Bone marrow (tissue), 2 donors: ENCODE measurements at places on chromosomes 11 and 22.
A peak's percentile ranks its signal among the peaks of the same experiment; 100 is the strongest.

DNA sequence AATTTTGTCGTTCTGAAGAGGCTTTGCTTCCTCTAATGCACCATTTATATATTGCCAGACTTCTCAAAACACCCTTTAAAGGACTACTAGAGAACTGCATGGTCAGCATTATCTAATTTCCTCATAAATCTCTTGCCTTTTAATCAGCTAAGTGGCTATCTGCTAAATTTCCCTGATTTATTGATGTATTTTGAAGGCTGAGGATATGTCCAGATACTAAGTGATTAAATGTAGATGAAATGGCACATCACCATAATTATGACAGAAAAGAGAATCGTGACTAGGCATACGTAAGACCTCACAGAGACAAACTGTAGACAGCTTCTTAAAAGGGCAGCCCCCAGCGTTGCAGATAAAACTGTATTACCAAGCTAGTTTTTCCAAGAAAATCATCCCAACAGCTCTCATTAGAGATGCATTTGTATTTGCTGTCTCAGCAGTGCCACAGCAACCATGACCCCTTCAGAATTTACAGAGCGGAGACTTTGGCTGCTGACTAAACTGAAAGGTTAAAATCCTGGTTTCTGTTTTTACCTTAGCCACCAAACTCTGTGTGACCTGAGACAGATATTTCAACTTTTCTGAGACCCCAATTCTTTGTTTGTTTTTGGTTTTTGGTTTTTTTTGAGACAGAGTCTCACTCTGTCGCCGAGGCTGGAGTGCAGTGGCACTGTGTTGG lies 67.1 kb upstream of the SLN start:
- no peak for DNase-seq

DNA sequence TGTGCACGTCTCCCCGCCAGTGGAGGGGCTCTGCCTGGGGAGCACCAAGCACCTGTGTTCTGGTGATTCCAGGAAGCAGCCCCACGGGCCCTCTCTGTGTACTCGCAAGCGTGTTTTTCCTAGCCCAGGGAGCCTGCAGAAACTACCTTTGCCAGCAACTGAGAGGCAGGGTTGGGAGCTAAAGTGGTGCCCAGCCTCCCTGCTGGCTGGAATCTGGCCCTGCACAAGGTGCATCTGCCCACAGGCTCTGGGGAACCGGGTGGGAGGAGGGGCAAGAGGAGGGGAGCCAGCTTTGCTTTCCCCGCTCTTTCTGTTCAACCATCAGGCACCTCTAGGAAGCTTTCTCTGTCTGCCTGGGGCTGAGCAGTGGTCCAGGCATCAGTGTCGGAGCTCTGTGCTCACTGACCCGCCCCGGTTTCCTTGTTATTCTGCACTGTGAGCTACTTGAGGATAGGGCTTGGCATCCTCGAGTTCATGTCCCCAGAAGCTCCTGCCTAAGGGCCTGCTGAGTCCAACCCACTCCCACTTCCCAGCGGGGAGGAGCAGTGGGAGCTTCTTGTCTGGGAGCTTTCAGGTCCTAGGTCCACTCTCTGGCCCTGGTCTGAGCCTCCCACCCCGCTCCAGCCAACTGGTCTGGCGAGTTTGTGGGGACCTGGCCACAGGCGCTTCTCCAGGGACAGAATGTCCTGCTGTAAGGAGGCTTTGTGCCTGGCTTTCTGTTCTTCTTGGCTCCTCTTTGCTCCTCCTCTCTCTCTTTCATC lies 14.9 kb downstream of the DAGLA start:
- no peak for DNase-seq

GRCh38 chr11:121321614-121322243 lies 29.2 kb downstream of the SC5D start:
- peak; percentile 62 for DNase-seq

DNA sequence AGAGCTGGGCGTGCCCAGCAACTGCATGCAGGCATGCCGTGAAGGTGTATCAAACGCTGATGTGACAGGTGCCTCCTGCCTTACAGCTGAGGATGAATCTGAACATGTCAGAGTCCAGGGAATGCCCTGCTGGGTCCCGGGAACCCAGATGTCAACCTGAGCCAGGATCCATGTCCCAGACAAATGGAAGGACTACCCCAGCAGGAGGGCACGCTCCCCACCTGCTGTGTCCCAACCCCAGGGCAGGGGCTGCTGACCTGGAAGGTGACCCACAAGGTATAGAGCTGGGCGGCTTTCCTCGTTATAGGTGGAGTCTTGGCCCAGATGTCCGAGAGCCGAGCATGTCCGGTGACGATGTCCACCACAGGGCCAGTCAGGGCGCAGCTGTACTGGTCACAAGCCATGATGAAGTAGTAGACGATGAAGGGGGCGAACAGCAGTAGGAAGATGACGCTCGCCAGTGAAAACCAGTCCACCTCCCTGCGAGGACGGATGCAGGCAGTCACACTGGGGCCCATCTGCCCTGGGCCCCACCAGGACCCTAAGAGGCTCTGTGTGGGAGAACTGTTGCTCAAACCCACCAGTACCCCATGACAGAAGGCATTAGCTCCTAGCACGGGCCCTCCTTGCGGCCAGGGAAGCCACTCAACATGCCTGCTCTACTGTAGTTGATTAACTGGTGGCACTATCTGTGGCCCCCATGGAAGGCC lies 4.3 kb downstream of the DHCR7 start:
- DNase-seq, result no peak

DNA sequence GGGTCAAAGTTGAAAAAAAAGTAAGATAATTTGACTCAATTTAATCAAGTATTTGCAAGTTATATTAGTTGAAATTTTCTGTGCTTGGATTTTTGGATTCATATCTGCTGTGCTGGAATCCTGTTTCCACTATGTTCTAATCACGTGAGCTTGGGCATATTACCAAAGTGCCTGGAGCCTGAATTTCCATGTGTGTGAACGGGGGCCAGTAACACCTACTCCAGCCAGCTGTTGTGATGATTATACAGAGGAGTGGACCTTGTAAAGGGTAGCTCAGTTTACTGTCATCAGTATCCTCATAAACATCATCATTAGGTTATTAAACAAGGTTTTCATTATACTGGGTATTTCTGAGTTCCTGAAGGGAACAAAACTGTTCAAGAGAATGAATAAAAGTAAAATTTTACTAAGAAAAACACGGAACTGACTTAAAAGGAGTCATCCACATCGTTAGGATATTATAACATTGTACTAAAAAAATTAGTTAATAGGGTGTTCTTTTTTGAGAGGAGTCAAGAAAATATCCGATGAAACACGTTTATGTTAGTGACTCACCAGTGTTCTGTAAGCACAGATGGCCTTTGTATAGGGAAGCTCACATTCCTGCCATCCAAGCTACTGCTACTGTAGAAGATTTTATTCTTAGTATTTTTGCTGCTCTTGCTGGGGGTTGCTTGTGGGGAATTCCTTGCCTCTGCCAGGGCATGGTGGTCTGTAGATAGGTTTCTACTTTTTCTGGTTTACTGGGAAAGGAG lies 144.1 kb downstream of the ARHGAP42 start:
- DNase-seq, result no peak

GRCh38 chr22:34588871-34589545 lies 476.9 kb upstream of the ISX start:
- DNase-seq, result no peak

DNA sequence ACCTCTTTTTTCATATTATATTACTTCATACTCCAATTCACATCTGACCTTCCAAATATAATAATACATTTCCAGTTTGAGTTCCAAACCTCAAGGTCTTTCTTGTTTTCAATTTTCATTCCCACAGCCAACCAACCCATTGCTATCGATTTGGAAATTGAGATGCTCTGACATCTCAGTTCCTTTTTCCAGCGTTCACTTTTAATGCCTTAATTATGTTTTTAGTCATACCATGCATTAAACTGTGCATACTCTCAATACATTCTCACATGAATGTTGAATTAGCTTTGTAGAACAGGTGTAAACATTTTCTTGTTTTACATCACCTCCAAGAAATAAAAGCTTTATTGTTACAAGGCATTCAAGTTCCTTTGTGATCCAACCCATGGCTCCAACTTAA lies 294.2 kb upstream of the ANO3 start:
- DNase-seq, result no peak

GRCh38 chr11:99015634-99016454 lies 4.9 kb upstream of the CNTN5 start:
- DNase-seq, result no peak

GRCh38 chr22:32469799-32470212 lies 4.8 kb upstream of the FBXO7 start:
- DNase-seq, result no peak

GRCh38 chr22:31579835-31580242 lies 82.2 kb downstream of the PISD start:
- DNase-seq, result no peak

DNA sequence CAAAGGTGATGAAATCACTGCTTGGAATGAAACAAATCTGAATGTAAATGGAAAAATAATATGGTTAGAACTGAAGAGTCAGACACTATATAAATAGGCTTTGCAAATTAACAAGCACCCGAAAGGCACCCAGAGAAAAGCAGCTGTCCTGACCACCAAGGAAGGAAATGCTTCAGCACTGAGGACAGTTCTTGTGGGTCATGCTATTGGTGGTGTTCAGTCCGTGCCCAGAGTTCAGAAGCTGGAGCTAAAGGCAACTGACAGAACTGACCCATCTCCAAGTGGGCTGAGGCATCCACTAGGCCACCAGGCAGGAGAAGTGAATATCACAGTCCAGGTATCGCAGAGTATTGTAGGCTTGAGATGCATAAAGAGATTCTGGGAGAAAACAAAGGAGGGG lies 208.9 kb downstream of the OPCML start:
- no peak for DNase-seq

DNA sequence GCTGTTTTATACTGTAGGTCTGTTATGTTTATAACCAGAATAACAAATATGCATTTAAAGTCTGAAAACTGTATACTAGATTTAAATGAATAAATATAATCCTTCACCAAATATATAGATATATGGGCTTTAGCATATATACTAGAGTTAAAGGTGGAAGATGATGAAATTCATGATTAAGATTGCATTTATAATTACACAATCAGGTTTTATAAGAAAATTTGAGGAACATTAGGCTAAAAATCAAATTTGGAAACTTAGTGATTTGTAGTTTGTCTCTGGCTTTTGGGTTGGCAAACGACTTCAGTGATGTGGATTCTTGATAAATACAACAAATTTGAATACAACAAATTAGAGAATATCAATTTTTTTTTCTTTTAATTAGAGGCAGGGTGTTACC lies 10.0 kb downstream of the BCL2L13 start:
- no peak for DNase-seq

DNA sequence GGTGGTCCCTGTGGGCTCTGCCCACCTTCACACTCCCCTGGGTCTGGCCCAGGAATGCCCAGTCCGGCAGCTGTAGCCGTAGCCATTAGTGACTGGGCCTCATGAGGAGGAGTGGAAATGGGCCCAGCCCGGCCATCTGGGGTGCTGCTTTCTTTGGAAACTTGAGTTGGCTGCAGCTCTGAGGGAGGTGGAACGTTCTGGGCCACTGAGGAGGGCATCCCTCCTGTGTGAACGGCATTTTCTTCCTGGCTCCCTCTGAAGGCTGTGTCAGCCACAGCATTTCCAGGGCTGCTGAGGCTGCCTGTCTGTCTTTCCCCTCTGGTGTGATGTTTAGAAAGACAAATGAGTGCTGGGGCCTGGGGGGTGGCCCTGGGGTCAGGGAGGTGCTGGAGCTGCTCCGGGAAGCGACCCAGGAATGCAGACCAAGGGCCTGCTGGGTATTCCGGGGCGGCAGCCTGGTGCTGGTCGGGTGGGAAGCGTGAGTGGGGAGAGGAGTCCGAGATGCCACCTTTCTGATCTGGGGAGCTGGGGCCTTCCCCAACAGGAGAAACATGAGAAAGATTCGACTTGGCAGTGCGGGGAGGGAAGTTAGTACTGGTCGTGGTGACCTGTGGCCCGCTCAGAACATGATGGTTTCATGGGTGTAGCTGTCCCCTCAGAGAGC lies 27.1 kb downstream of the PTDSS2 start:
- DNase-seq, result no peak

- no peak for DNase-seq
These were observed 410.3 kb downstream of the MN1 start for GRCh38 chr22:27391092-27391770.

- no peak for DNase-seq
These were observed 107.3 kb downstream of the BRD1 start for GRCh38 chr22:49720279-49720959.

DNA sequence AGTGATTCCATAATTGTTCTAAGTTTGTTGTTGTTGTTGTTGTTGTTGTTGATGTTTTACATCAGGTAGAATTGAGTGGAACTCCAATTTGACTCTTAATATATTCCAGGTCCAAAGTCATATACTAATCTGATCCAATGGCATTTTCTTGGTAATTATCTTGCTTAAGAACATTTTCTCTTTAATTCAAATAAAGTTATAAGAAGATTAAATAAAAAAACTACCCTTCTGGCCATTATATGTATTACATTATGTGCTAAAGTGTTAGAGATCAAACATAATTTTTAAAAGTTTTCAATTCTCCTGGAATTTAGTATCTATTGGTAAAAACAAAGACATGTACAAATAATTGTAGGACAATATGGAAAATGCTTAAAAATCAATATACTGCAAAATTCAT lies 775.4 kb downstream of the LUZP2 start:
- DNase-seq, result no peak

- no peak for DNase-seq
These were observed at the start of gene TIMP3 for GRCh38 chr22:32801537-32802236. Gene TIMP3 (plus strand): TSS chr22:32801705. CDS start chr22:32802002, 297 bp downstream.

DNA sequence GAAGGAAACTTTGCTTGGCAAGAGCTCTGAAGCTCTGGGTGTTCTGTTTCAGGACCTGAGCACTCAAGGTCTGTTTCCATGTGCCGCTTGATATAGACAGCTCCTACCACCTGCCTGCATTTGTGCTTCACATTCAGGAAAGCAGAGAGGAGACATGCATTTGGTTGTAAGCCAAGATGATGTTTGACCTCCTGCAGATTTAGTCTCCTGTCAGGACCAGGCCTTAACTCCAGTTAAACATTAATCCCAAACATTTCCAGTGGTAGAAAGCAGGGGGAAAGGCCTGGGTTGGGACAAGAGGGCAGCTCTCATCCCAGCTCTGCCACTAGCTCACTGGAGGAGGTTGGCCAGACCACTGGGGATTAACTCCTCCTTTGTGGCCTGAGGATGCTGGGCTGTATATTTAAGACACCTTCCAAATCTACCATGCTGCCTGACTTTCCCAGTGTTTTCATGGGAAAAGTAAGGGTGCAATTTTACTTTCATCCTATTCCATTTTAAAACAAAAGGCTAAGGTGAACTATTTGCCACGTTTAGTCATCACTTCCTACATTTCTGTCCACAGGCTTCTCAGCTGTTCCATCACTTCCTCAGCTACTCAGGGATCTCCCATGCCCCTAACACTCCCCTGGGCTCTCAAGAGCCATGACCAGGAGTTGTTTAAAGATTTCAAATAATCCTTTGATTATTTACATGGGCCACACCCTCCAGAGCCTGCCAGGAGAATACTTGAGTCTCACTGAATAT lies 80.9 kb downstream of the INSC start:
- DNase-seq, result no peak
